Neural progenitor cell (in vitro differentiated cells): ENCODE measurements at places on chromosomes 5 and 9. TPM values are rescaled to one million over a fixed set of nuclear protein-coding genes. Genes with fewer than 3 reads are reported as not detected.

The GLRA1 gene
- not detected in 2 replicates for total RNA-seq

The NRG2 gene
- 0.13 and 0.62 TPM in 2 replicates for total RNA-seq

The LOX gene
- 0.09 and 0.11 TPM in 2 replicates for total RNA-seq

The LHX3 gene
- total RNA-seq: not detected in 2 replicates

The IFT74 gene
- 51.5 and 81.2 TPM in 2 replicates for total RNA-seq

DNA sequence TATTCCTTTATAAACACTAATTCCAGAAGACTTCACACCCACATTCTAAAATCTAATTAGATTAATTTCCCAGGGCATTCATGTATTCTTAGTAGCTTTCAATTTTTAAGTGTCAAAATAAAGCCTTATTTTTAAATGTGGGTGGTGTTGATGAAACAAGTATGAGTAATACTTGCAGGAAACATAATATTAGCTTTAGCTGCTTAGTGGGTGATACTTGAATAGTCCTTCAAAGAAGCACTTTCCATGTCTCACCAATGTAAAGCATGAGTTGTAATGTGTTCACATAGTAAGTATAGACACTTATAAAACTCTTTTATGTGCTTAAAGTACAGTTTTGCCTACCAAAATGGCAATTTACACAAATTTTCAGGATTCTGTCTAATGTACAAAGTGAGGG is 6.9 kb downstream of the FNBP1 start:
- no peak for DNase-seq

DNA sequence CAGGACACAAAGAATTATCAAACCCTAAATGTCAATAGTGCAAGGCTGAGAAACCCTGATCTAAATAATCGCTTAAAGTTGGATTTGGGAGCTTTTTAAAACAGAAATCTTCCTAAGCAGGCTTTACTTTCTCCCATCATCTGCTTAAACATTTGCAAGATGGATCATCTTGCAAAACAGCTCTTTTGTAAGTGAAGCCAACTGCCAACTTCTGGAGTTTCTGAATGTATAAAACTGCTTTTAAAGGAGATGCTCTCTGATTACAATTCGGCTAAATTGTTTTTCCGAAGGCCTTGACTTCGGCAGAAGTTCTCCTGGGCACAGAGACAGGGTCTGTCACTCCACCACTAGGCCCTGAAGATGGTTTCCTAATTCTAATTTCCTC is 1.3 kb downstream of the PTPN3 start:
- DNase-seq: no peak

GRCh38 chr5:75659791-75660450 is 48.7 kb downstream of the ANKDD1B start:
- no peak for DNase-seq
